ENCODE measurements at places on chromosomes 11 and 22. TPM values are rescaled to one million over a fixed set of nuclear protein-coding genes. Genes with fewer than 3 reads are reported as not detected.
A peak's percentile ranks its signal among the peaks of the same experiment; 100 is the strongest.

DNA sequence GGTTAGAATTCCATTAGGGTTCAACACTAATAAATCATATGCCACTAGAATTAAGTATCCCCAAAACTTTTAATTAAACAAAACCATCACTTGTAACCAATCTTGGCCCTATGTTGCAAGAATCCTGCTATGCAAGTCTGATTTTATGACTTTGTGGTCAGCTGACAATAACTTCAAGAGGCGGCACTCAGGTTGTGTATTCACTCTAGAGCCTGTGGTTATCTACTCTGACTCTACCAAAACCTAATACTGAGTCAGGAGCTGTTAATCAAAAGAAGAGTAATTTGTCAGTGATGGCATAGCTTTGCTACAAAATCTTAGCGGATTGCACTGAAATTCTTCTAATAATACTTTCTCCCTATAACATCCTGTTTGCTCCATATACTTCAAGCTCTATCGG lies 253.7 kb downstream of the AASDHPPT start:
- H3K36me3 ChIP-seq = no peaks in the 10 kb centered on the region
- H3K4me1 ChIP-seq = no peaks in the 10 kb centered on the region
- no peak overlapping the region for H3K27ac ChIP-seq
- H3K27me3 ChIP-seq = no peaks in the 10 kb centered on the region

GRCh38 chr11:121329781-121330395 lies 37.3 kb downstream of the SC5D start:
- no peaks in the 10 kb centered on the region for H3K36me3 ChIP-seq
- H3K27me3 ChIP-seq = no peaks in the 10 kb centered on the region
- no peak overlapping the region for H3K27ac ChIP-seq
- H3K4me1 ChIP-seq = no peaks in the 10 kb centered on the region
- no peak for DNase-seq

- H3K4me3 ChIP-seq = peak within 1 kb of the TSS; percentile 33
- peaks cover 16% of the 10 kb centered on the region for H3K4me1 ChIP-seq
These were observed at the start of gene GLB1L3 for GRCh38 chr11:134275534-134276395. Gene GLB1L3, plus strand, starts transcription at chr11:134276379. Its CDS starts 362 bp downstream, at chr11:134276741.

The MRGPRX4 gene
- total RNA-seq = not detected
